Activated T-cell treated with anti-CD3 and anti-CD28 coated beads for 1 hour (primary cell): ENCODE measurements at places on chromosomes 2 and 18.

DNA sequence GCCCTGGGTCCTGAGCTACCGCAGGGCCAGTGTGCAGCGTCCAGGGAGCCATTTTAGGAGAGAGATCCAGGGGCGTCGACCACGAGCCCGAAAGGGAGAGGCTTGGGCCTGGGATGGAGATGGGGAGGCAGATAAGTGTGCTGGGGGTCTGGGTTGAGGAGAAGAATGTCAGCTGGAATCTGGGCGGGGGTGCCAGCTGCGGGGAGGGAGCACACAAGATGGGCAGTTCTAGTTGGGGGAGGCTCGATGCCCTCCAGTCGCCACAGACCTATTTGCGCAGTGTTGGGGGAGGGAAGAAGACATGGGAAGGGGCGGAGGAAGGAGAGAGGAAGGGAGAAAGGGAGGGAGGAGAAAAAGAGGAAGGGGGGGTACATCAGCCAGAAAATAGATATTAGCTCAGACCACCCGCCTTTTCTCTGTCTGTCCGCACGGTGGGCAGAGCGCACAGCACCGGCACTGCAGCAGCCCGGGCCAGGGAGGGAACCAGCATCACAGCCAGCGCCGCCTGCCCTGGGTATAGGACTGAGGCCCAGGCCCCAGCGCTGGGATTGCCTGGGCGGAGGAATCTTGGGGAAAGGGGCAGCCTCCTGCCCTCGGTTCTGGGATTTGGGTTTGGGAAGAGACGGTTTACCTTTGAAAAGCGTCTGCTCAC lies 1.9 kb upstream of the HOXD11 start:
- no peak for DNase-seq

- DNase-seq, result peak; percentile 62
These were observed 4.9 kb downstream of the ZAP70 start for GRCh38 chr2:97718051-97718882.

- DNase-seq, result no peak
These were observed 15.2 kb downstream of the PDCD1 start for GRCh38 chr2:241843321-241844065.

GRCh38 chr2:18154812-18155211 lies 276.3 kb downstream of the KCNS3 start:
- DNase-seq, result no peak

DNA sequence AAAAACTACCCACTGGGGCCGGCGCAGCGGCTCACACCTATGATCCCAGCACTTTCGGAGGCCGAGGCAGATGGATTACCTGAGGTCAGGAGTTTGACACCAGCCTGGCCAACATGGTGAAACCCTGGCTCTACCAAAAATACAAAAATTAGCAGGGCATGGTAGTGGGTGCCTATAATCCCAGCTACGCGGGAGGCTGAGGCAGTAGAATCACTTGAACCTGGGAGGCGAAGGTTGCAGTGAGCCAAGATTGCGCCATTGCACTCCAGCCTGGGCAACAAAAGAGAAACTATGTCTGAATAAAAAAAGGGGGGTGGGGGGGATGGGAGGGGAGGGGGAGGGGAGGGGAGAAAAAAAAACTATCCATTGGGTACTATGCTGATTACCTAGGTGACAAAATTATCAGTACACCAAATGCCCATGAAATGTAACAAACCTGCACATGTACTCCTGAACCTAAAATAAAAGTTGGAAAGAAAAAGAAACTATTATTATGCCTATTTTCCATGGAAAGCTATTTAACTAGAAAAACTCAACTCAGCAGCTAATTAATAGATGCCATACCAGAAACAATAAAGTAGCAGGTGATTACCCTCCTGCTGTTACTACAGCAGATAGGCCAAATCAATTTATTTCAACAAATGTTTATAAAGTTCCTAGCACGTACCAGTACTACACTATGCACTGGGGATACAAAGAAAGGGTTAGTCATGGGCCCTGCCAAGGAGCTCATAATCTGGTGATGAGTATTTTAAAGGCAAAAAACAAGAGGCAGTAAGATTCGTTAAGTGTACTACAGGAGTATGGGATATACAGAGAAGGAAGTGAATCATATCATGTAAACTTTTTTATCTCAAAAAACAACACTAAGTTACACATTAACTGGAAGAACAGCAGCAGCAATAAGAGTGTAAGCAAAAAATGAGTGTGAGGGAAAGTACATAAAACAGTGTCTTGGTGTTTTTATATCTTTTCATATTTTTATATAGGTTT lies 112.8 kb upstream of the SLC39A10 start:
- DNase-seq, result no peak

DNA sequence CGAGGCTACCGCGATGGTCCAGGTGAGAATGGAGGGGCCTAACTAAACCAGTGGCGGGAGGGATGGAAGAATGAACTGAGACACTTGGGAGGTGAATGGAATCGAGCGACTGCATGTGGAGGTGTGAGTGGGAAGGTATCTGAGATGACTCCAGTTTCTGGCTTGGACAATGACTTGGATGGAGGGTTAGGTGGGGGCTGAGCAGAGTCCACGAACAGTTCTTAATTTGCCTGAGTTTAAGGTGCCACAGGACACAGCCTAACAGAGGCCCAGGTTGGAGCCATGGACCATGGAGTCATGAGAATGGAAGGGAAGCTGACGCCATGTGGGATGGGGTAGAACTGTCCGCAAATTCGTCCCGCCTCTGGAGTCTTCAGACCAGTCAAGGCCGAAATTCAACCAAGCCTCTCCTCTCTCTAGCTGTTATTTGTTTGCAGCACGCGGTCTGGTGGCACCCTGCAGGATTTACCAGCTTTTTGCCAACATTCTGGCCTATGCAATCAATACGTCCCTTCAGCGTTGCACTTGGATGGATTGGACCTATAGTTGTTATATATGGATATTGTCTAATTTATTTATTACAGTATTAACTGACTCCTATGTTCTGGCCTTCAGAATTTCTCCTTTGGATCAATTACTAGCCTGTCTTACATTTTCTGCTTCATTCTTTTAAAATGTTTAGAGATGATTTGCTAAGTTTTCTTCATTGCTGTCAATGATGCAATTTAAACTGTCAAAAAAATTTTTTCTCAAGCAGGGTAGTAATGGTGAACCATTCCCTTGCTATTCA lies 940 bp upstream of the BOLA3 start:
- no peak for DNase-seq

DNA sequence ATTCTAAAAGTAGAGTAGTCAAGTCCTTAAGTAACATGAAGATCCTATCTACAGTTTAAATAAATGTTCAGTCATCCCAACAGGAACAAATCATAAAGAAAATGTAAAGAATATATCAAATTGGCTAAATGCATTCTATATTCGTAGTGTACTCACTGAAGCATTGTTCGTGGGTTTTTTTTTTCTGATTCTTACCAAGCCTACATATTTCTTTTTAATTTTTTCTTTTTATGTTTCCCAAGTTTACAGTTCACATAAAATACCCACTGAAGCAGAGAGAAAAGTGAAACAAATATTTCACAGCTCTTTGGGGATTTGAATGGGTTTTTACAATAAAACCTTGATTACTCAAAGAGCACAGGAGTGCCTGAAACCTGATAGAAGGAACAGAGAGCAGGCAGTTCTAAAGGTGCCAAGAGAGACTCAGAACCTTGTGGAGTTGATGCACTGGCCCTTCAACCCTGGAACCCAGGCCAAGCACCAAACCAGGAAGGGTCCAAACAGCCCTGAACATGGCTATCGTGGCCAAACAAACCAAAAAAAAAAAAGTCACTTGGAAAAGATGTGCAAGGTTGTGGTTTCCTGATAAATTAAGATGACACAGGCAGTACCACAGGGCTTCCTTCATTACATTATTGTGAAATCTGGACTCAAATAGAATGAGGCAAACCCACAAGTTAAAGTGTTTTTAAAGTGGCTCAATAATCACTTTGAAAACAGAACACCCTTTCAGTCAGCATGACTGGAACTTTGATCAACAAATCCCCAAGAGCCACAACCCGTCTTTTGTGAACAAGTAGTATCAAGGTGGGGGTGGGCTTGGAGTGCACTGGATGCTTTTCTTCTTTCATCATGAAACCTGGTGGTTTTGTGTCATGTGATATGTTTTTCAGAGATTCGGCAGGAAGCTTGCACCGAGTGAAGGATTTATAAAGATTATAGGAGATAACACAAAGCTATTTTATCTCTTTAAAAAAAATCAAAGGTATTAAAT lies 245.0 kb upstream of the FN1 start:
- DNase-seq, result peak; percentile 0

DNA sequence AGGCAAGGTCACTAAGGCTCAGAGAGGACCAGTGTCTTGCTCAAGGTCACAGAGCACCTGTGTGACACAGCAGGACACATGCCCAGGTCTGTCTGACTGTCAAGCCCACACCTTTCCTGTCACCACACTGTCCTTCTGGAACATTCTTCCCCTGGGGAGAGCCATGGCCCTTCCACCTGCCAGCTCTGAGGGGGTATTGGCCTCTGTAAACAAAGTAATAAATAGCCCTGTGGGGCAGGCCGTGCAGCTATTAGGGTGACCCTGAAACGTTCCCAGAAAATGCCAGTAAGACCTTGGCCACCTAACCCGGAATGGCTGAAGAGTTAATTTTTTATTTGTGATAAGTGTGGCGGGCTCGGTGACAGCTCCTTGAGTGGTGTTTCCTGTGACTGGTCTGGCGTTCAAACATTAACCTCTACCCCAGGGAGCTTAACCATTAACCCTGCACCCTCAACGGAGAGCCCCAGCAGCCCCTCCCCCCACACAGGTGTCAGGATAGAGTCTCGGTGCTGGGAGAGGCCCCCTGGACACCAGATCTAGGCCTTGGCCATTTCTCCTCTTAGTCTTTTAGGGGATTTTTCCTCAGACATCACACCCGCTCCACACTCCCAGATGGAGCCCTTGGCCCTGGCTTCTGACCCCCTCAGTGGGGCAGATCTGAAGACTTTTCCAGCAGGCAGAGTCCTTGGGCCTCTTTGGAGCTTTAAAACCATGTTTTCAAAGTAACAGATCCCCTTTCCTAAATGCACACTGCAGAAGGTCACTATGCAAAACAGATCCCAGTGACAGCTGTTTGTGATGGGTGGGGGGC lies 36.6 kb downstream of the SCTR start:
- DNase-seq, result no peak

- DNase-seq, result no peak
These were observed 229.2 kb upstream of the RGPD4 start for GRCh38 chr2:107597507-107597906.

DNA sequence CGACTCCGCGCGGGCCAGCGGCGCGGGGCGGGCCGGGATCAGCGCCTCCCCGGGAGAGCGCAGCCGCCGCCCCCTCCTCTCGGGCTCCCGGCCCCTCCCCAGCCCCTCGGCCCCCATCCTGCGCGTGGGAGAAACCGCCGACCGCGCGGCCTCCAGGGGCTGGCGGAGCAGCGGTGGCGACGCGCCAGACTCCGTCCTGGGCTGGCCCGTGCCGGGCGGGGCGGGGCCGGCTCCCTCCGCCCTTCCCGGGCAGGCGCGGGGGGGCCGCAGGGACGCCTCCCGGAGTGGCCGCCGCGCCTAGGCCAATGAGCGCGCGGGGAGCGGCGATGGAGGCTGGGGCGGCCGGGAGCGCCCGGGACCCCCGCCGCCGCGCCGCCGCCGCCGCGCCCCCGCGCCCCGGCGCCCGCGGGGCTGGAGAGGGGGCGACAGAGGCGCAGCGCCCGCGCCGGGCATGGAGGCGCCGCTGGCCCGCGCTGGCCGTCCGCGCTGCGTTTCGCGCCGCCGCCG lies 49.1 kb downstream of the KCNIP3 start:
- DNase-seq, result no peak

DNA sequence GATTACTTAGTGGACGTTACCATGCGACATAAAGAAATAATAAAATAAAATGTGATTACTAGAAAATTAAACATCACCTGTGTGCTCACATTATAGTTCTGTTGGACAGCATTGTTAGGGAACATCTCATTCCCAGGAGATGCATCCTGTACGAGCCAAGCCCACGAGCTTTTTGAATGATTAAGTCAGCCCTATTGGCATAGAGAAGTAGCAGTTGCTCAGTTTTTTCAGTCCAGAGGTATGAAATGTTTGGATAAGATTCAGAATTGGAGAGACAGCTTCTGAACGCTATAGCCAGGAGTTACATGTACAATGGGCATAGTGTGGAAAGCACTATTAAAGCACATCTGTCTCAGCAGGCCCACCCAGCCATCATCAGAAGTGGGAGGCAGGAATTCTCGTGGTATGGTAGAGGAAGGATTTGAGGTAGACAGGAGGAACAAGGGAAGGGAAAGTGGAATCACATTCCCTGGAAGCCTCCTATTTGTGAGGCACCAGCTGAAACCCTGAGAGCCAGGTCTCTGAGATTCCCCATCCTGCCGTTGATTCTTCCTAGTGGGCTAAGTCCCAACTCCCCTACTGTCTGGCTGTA lies 8.6 kb downstream of the SPATS2L start:
- no peak for DNase-seq

GRCh38 chr2:148907085-148907785 lies 32.2 kb downstream of the KIF5C start:
- DNase-seq, result no peak

DNA sequence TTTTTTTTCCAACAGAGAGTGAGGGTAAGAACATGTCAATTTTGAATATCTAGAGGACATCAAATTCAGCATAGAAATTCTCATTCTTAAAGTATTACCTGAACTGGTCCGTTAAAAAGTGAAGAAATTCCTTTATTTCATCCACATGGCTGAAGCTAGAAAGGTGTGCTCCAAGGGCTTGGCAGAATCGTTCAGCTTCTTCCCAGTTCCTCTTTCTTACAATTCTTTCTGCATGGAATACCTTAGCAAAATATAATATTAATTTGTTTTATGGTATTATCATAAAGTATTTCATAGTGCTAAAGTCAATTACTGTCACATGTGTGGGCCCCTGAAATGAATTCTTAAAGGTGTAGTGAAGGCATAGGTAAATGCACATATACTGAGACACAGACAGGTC lies 74.3 kb upstream of the CD302 start:
- DNase-seq, result no peak

DNA sequence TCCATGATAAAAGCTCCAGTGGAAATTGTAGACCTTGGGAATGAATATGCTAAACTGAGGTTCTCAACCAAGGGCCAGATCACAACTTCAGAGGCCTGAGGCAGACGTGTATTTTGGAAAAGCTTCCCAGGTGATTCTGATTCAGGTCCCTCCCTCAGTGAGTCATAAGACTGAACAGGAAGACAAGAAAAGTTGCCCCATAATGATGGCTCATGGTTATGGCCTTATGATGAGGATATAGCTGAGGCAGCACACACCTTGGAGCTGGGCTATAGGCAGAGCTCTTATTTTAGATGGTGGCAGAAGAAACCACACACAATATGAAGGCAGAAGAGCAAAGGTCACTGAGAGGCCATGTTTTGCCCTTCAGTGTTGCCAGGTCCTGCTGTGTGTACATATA lies 9.6 kb downstream of the ANTXR1 start:
- DNase-seq, result no peak
